Activated naive CD4-positive, alpha-beta T cell treated with anti-CD3 and anti-CD28 coated beads for 36 hours (primary cell): ENCODE measurements at places on chromosomes 5 and 9. TPM values are rescaled to one million over a fixed set of nuclear protein-coding genes. Genes with fewer than 3 reads are reported as not detected.

The TLE1 gene
- 0.10 TPM for total RNA-seq

DNA sequence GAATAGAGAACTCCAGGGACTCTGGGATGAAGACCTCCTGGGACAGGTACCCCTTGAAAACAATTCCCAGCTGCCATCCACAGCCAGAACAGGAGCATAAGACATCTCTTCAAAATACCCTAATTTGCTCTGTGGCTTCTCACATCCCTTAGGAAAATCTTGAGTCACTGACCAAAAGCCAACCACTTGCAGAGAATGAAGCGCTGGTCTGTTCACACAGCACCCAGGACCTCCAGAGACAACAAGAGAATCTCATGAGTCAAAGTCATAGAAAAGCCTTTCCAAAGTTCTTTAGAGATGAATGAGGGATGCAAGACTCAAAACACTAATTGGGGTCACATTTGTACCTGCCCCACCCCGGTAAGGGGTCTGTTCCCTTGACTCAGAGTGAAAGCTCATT lies 210.6 kb downstream of the SEMA5A start:
- no peak for DNase-seq
- no peaks in the 10 kb centered on the region for H3K4me1 ChIP-seq
- no peak overlapping the region for H3K4me3 ChIP-seq
- H3K27ac ChIP-seq = no peak overlapping the region

The FCN1 gene
- not detected for total RNA-seq

DNA sequence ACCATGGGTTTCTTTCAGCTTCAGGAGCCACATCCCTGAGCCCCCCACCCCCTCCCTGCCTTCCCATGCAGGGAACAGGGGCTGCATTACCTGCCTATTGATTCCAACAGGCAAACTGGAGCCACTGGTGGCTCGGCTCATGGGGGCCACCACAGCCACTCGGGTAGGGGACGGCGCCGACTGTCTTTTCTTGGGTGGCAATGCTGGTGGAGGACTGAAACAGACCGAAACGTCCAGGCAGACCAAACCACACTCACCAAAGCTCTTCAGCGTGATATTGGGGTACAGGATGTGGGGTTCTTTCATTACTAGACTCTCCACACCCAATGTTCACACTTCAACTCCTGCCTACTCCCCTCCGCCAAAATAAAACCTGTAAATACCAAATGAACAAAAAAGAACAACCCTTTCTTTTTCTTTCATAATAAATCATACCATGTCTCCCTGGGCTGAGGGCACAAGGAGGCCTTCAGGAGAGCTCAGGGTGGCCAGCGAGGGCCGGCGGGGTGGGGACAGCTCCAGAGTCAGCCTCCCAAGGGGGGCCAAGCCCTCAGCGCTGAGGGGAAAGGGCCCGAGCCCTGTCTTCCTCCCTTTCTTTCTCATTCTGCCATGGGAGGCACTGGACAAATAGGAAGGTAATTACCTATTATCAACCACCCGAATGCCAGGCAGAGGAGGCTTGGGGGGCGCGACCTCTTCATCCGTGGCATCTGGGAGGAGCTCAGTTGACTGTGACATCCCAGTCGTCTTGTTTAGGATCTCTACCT lies 83.3 kb downstream of the PRRT1B start:
- H3K4me3 ChIP-seq = no peak overlapping the region
- H3K4me1 ChIP-seq = peaks cover 18% of the 10 kb centered on the region
- H3K36me3 ChIP-seq = peaks cover 14% of the 10 kb centered on the region
- peak overlapping the region; percentile 16 for H3K27ac ChIP-seq
- no peaks in the 10 kb centered on the region for H3K27me3 ChIP-seq
- DNase-seq = no peak

- no peaks in the 10 kb centered on the region for H3K36me3 ChIP-seq
- DNase-seq = no peak
- no peak overlapping the region for H3K4me3 ChIP-seq
These were observed 48.0 kb downstream of the FGF1 start for GRCh38 chr5:142637871-142638270.

- H3K36me3 ChIP-seq = no peaks in the 10 kb centered on the region
- peaks cover 32% of the 10 kb centered on the region for H3K4me1 ChIP-seq
- no peak overlapping the region for H3K27ac ChIP-seq
- H3K4me3 ChIP-seq = no peak overlapping the region
These were observed 36.7 kb upstream of the RIC1 start for GRCh38 chr9:5592231-5592630.

DNA sequence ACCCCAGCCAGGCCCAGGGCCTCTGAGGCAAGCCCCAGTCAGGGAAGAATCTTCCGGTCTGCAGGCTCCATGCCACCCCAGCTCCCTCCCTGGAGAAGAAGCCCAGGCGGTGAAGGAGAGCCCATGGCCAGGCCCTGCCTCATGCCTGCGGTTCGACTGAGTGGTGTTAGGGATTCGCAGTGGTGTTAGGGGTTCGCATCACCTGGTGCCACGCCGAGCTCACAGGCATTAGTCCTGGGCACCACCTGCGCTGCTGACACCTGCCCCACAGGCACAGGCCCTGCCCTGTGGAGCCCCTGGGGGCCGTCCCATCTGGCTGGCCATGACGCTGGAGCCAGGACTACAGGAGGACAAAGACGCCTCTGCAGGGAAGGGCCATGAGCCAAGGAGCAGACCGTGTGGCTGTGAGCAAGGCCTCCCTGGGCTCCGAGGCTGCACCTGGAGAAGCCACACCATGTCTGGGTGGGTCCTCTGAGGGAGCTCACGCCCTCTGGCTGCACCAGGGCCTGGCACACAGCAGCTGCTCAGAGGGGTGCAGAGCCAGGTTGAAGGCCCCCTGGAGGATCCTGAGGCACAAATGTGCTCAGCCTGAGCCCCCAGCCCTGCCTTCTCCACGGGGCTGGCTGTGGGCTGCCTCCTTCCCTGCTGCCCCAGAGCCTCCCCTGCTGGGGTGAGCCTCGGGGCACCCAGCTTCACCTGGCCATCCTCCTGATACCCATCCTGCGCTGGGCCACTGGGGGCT lies 27.6 kb upstream of the RNF130 start:
- H3K4me1 ChIP-seq = no peaks in the 10 kb centered on the region
- no peak overlapping the region for H3K4me3 ChIP-seq
- DNase-seq = no peak
- no peak overlapping the region for H3K27ac ChIP-seq
- H3K27me3 ChIP-seq = peaks cover 7% of the 10 kb centered on the region
- no peaks in the 10 kb centered on the region for H3K36me3 ChIP-seq

DNA sequence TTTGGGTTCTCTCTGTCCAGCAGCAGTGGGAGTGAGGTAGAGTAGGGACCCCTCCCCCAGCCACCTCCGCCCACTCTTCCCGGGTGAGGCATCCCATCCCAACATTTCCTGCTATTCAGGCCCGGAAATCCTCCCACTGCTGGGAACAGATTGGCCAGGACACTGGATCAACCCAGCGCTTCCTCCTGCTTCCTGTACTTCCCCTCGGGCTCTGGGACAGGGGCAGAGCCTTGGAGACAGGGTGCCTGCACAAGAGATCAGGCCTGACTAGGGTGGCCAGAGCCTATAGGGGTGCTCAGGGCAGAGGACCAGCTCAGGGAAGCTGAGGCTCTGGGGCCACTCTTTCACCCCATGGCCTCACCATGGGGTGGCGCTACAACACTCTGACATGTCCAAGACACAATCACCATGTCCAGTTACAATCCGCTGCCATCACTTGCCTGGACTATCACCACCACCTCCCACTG lies 14.5 kb downstream of the SH2D3C start:
- H3K27me3 ChIP-seq = no peaks in the 10 kb centered on the region
- peaks cover 10% of the 10 kb centered on the region for H3K36me3 ChIP-seq
- no peak overlapping the region for H3K4me3 ChIP-seq
- DNase-seq = peak; percentile 53
- H3K4me1 ChIP-seq = peaks cover 44% of the 10 kb centered on the region

The ZNF454 gene
- total RNA-seq = not detected

GRCh38 chr5:175697846-175698245 lies 40.0 kb downstream of the HRH2 start:
- H3K4me3 ChIP-seq = no peak overlapping the region
- DNase-seq = no peak
- H3K27me3 ChIP-seq = no peaks in the 10 kb centered on the region
- peaks cover 25% of the 10 kb centered on the region for H3K4me1 ChIP-seq
- peaks cover 5% of the 10 kb centered on the region for H3K36me3 ChIP-seq
- H3K27ac ChIP-seq = no peak overlapping the region

DNA sequence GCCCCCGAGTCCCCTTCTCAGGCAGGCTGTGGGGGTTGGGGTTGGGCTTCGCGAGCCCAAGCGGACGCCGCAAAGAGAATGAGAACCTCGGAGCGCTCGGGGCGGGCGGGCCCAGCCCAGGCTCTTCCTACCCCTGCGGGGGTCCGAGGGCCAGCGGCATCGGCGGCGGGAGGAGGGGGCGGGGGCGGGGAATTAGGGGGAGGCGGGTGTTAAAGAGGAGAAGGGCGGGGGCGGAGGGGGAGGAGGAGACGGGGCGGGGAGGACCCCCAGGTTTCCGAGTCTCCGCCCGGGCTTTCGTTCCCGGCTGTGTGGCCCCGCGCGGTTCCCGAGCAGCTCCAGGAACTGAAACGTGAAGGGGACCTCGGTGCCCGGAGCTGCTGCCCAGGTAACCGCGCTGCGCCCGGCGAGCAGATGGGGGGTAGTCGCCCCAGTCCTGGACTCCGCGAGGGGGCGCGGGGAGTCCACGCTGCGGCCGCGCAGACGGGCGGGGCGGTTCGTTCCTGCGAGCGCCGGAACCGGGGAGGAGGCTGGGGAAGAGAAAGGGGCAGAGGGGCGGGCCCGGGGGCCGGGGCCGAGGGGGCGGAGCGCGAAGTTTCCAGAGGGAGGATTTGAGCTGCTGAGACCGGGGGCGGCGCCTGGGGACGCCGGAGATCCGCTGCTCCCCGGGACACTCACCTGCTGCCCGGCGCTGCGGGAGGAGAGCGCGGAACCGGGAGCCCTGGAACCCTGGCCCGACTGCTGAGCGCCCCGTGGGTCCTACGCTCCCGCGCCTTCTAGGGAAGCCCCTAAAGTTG lies 38.4 kb upstream of the PLEKHG4B start:
- DNase-seq = peak; percentile 64
- H3K36me3 ChIP-seq = no peaks in the 10 kb centered on the region
- H3K4me3 ChIP-seq = peak overlapping the region; percentile 50
- H3K4me1 ChIP-seq = no peaks in the 10 kb centered on the region
- peaks cover 37% of the 10 kb centered on the region for H3K27me3 ChIP-seq

GRCh38 chr9:17064558-17064957 lies 70.3 kb upstream of the CNTLN start:
- H3K36me3 ChIP-seq = no peaks in the 10 kb centered on the region
- DNase-seq = no peak
- H3K27me3 ChIP-seq = peaks cover 2% of the 10 kb centered on the region
- no peak overlapping the region for H3K4me3 ChIP-seq

The SELENOP gene
- total RNA-seq = not detected

DNA sequence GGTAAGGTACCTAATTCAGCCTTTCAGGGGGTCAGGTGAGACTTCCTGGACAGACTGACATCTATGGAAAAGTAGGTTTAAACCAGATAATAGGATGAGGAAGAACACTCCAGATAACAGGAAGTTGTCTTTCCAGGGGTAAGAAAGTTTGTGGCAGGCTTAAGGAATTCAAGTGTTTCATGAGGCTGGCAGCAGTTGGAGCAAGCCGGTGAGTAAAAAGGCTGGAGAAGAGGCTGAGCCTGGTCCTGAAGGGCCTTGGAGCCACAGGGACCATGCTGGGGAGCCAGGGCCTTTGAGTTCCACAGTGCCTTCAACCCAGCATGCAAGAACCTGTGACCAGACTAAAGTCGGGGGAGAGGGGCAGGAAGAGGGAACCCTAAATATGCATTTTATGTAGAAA lies 353.4 kb downstream of the SPOCK1 start:
- no peaks in the 10 kb centered on the region for H3K36me3 ChIP-seq
- no peak for DNase-seq
- no peaks in the 10 kb centered on the region for H3K4me1 ChIP-seq

DNA sequence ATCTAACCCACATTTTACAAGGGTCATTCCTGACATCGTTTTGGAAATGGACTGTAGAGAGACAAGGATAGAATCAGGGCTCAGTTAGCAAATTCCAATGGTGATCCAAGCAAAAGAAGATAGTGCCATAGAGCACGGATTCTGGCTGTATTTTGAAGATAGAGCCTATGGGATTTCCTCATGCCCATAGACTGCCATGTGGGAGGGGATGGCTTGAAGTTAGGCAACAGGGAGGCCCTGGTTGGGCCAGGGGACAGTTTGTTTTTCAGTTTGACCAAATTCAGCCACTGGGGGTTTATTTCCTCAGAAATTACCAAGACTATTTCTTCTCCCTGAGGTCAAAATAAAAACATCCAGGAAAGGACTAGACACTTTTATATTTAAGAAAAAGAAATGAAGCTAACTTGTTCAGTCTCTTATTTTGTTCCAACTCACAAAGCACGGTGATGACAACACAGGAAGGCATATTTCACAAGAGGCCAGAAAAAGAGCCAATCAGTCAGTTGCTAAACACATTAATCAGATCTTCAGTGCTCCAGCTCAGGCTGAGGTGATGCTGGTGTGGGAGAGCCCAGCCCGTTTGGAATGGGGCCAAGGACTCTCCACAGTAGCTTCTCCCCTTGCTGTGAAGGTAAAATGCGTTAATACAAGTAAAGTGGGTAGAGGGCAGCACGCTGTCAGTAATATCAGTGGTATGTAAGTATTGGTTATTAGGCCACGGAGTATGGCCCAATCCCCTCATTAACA lies 4.4 kb upstream of the DCTN4 start:
- H3K4me3 ChIP-seq = no peak overlapping the region
- peaks cover 6% of the 10 kb centered on the region for H3K4me1 ChIP-seq
- H3K27ac ChIP-seq = no peak overlapping the region
- no peaks in the 10 kb centered on the region for H3K27me3 ChIP-seq

- no peaks in the 10 kb centered on the region for H3K36me3 ChIP-seq
- H3K4me3 ChIP-seq = no peak overlapping the region
- H3K4me1 ChIP-seq = no peaks in the 10 kb centered on the region
- no peaks in the 10 kb centered on the region for H3K27me3 ChIP-seq
- no peak overlapping the region for H3K27ac ChIP-seq
- no peak for DNase-seq
These were observed 291.2 kb upstream of the PTPRD start for GRCh38 chr9:10903969-10904368.
